ENCODE measurements at places on chromosomes 12 and 14.

DNA sequence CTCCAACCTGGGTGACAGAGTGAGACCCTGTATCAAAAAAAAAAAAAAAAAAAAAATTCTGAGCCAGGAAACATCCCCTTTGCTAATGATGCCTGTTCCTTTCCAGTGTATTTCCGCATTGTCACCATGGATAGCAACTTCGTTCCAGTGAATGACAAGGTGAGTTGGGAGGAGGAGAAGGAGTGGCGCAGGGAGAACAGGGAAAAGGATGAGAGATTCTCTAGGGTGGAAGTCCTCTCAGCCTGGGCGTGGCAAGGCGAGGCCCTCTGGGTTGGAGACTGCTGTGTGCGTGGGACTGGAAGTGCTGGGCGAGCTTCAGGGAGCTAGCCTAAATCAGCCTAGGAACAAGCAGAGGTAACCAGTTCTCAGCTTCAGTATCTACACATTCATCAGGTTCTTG is 7.2 kb downstream of the A2ML1 start:
- DNase-seq: no peak

GRCh38 chr12:1287446-1287975 is 296.5 kb downstream of the ERC1 start:
- DNase-seq: no peak

GRCh38 chr12:15208871-15209656 is 12.2 kb downstream of the RERG start:
- DNase-seq: no peak

DNA sequence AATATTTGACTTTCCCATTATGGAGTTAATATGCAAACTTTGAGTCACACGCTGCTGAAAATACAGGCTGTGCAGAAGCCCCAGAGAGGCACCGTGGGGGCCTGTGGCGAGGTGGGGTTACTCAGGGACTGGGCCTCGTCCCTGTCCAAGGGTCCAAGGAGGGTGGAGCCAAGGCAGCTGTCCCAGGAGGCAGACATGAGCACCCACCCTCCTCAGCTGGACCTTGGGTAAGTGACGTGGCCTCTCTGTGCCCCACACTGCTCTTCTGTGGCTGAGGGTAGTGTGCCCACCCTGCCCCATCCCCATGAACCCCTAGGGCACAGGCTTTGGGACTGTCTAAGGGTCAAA is 39.4 kb downstream of the FAM222A start:
- no peak for DNase-seq

- no peak for DNase-seq
Observed at GRCh38 chr12:114835031-114835430, 151.1 kb upstream of the TBX3 start.

DNA sequence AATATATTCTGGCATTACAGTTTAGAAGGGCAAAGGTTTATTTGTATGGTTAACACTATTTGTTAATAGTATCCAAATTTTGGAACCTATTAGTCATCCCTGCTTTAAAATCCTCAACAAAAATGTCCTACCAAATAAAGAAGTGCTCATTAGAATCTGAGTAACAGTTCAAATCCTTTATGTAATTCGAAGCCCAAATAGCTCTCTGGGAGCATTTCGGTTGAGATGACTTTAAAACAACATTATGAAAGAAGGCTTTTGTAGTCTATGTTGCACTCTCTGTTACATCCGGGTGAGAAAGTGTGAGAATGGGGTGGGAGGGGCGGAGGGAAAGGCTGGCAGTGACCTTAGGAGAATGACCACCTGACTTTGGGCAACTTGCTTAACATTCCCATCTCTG is 59.7 kb downstream of the SLC38A1 start:
- no peak for DNase-seq

- DNase-seq: no peak
Observed at GRCh38 chr14:78997811-78998210, 827.6 kb downstream of the NRXN3 start.

DNA sequence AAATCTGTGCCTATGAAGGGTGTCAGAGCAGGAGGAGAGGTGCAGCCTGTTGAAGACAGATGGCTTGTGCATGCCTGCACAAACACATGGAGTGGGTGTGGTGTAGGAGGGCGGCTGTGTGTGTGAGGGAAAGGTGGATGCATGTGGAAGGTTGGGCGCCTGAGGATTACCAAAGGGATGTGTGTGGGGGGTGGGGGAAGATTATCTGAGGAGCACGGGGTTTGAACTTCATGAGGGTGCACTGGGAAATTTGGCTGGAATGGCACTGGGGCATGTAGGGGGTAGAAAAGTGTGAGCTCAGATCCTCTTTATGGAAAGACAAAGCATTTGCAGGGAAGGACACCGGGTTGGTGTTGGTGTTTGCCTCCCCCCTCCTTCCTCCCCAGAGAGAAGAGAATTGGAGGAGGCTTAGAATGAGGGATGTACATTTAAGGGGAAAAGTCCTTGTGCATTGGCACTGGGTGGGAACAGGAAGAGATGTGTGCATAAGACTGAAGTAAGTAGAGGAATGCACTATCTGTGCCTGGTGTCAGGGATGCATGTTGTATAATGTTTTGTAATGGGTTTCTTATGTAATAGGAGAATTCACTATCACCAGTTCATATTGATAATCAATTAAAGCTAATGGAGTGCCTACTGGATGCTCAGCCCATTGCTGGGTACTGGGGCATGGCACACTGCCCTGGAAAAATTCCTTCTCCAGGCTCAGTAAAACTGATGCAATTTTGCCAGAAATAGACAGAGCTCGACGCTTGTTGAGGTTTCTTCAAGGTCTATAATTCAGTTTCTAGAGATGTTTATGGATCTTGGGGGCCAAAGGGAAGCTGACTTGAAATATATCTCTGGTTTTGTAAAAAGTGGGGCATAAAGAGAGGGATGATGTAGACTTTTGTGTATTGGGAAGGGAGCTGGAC is 3.0 kb downstream of the NTF3 start:
- DNase-seq: no peak

DNA sequence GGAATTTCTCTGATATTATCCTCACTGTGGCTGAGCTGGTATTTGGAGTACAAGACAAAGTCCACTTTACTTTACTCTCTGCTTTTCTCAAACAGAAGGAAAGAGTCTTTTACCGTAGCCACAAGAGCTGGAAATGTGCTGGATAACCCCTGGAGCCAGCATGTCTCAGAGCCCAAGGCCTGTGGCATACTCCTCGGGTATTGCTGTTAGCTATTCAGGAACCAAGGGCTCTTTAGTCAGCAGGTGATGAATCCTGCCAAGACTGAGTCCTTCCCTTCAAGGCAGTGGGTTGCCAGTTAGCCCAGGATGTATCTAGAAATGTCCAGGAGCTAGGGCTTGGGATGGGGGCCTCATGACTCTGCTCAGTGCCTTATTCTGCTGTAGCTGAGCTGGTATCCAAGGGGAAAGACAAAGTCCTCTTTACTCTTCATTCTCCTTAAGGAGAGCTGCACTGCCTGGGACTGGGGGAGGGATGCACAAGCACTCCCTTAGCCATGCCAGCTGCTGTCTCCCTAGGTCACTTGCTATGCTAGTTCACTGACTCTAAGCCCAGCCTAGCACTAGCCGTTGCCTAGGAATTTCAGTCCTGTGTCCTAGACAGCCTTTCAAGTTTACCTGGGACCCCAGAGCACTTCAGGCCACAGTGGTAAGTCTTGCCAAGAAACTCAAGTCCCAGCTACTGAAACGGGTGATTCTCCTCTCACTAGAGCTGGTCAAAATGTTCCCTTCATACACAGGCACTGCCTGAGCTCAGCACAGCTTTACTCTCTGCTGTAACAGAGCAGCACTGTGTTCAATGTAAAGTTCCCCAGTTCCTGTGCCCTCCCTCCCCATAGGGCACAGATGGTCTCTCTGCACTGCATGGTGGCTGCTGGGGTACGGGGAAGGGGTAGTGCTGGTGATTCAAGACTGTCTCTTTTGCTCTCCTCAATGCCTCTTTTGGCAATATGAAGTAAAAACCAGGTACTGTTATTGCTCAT is 136.4 kb downstream of the SLC35F4 start:
- no peak for DNase-seq

DNA sequence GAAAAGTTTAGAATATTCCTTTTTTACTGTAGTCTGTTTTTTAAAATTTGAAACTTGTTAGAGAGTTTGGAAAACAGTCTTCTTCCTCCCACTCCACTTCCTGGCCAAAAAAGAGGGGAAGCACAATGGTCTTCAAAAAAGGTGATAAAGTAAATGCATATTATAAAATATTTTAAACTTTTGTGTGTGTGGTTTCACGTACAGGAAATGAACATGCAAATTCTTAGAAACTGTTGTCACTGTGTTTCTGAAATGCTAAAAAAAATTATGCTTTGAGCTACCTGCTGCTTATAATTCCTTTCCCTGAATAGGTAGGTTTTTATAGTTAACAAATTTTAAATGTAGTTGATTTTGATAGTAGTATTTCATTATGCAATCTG is 2.9 kb downstream of the FGFR1OP2 start:
- no peak for DNase-seq

DNA sequence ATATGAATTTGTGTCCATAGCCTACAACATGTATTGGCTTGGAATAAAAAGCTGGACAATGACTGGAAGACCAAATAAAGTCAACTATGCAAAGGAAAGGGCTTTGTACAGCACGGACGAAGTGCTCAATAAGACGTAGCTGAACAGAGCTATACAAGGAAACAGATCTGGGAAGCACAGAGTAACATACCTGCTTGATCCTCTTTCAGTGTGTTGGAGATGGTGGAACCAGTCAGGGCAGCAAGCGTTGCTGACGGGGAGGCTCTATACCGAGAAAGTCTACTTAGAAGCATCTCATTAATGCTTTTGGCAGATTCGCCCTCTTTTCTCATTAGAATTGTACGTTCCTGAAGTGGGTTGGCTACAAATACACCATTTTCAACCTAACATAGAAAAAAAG is 99.3 kb downstream of the HECTD4 start:
- no peak for DNase-seq

- no peak for DNase-seq
Observed at GRCh38 chr14:70515811-70516210, 19.0 kb downstream of the ADAM20 start.

Data from immature natural killer cell (primary cell).